Neural progenitor cell (in vitro differentiated cells): ENCODE measurements at places on chromosomes 16 and 17. TPM values are rescaled to one million over a fixed set of nuclear protein-coding genes. Genes with fewer than 3 reads are reported as not detected.
A peak's percentile ranks its signal among the peaks of the same experiment; 100 is the strongest.

- no peak overlapping the region for H3K27ac ChIP-seq
- H3K27me3 ChIP-seq = peaks cover 6% of the 10 kb centered on the region
- DNase-seq = no peak
- H3K4me3 ChIP-seq = no peak overlapping the region
- H3K36me3 ChIP-seq = no peaks in the 10 kb centered on the region
Measured at GRCh38 chr16:31699601-31700000, 171.9 kb downstream of the AHSP start.

- H3K4me3 ChIP-seq = peak overlapping the region; percentile 83
- no peak overlapping the region for H3K27ac ChIP-seq
- H3K36me3 ChIP-seq = no peaks in the 10 kb centered on the region
- H3K27me3 ChIP-seq = no peaks in the 10 kb centered on the region
- peak; percentile 89 for DNase-seq
Measured at GRCh38 chr17:62626719-62627218, 701 bp upstream of the MRC2 start.

DNA sequence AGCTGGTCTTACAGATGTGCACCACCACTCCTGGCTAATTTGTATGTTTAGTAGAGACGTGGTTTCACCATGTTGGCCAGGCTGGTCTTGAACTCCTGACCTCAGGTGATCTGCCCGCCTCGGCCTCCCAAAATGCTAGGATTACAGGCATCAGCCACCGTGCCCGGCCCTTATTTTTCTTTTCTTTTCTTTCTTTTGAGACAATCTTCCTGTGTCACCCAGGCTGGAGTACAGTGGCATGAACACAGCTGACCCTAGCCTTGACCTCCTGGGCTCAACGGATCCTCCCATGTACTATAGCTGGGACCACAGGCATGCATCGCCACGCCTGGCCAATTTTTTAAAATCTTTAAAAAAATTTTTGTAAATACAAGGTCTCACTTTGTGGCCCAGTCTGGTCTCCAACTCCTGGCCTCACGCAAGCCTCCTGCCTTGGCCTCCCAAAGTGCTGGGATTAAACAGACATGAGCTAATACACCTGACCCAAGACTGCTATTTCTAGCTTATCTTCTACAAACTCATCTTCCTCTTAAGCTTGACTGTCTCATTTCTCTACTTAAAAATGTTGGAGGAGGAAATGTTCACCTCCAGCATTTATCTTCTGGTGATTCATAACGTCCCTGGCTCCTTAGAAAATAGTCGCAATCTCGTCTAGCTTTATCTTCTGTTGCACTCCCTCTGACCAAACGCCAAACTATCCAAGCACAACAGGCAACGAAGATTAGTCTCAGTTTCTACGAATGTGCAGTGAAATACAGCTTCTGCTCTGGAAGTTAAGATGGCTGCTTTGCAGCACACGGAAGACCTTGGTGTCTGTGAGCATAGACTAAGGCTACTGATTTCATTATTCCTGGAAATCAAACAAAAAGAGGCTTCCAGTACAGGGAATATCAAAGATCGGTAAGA is 8.2 kb upstream of the TMEM94 start:
- no peaks in the 10 kb centered on the region for H3K36me3 ChIP-seq
- DNase-seq = no peak
- H3K4me1 ChIP-seq = no peaks in the 10 kb centered on the region
- H3K27me3 ChIP-seq = no peaks in the 10 kb centered on the region
- no peak overlapping the region for H3K4me3 ChIP-seq

DNA sequence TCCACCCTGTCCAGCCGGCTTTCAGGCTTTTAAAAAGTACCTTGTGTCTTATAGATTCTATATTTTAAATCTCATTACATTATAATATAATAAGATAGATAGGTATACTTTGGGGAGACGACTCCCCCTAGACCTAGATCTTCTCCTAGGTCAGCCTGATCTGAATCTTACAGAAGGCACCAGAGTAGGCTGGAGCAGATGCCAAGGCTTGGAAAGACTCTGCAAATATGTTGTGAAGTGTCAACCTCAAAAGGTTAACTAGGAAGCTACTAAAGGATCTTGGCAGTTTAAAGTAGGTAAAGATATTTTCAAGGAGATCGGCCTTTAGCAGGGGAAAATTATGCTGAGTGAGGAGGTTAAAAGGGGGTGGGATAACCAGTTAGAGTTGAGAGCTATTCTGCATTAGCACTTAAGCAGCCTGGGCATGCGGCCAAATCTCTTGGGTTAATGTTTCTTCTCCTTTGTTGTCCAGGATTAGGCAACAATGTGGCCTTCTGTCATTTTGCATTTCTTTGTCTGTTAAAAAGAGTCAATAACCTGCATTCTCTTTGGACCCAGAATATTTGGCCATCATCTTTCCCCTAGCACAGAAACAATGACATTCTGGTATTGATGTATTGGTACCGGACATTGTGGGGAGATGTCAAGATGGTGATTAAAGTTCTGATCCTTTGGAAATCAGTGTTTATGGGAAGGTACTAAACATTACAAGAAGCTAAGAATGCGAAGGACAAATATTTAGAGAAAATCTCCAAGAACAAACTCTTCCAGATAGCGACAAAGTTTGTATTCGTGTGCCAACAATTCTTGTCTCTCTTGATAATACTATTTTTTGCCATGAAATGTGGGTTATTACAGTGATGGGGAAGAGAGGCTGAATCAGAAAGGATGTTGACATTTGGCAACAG is 51.2 kb upstream of the DHX40 start:
- no peaks in the 10 kb centered on the region for H3K36me3 ChIP-seq
- H3K4me1 ChIP-seq = peaks cover 9% of the 10 kb centered on the region
- H3K27me3 ChIP-seq = no peaks in the 10 kb centered on the region

DNA sequence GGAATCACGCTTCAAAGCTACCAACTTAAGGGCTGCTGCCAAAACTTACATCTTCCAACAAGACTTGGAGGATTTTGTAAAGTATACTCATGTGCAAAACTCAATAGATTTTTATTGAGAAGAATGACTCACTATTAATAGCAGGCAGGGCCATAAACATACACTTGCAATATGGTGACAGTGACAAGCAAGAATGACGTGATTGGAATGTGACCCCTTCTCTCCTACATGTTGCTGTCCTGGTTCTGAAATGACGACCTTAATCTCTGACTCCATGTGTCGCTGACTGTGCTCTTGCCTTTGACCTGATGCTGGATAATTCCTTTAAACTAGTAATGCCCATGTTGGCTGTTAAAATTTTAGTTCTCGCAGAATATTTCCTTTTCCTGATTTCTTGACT is 174.5 kb downstream of the PARN start:
- no peaks in the 10 kb centered on the region for H3K27me3 ChIP-seq
- H3K36me3 ChIP-seq = no peaks in the 10 kb centered on the region
- no peak for DNase-seq
- H3K4me3 ChIP-seq = no peak overlapping the region

- no peak overlapping the region for H3K4me3 ChIP-seq
- no peak overlapping the region for H3K27ac ChIP-seq
- H3K27me3 ChIP-seq = no peaks in the 10 kb centered on the region
- H3K36me3 ChIP-seq = no peaks in the 10 kb centered on the region
- H3K4me1 ChIP-seq = no peaks in the 10 kb centered on the region
- DNase-seq = no peak
Measured at GRCh38 chr16:64397945-64398508, 723.8 kb downstream of the CDH11 start.

DNA sequence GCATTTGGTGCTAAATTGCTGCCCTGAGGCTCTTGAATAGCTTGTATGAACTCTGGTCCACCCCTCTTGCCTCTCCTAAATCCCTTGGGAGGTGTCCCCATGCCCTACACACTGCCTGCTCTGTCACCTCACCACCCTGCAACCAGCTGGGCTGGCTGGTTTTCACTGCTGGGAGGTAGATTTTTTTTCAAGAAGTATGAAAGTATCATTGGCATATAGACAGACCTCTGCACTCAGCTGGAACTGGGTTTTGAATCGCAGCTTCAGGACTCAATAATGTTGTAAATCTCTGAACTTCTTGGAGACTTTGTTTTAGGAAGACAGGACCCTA is 184.9 kb downstream of the MSI2 start:
- H3K27me3 ChIP-seq = no peaks in the 10 kb centered on the region
- no peak for DNase-seq
- H3K4me1 ChIP-seq = peaks cover 65% of the 10 kb centered on the region
- H3K4me3 ChIP-seq = no peak overlapping the region

GRCh38 chr16:19948186-19949104 is 63.8 kb upstream of the GPRC5B start:
- H3K36me3 ChIP-seq = no peaks in the 10 kb centered on the region
- H3K4me3 ChIP-seq = no peak overlapping the region
- no peak for DNase-seq

- no peak overlapping the region for H3K27ac ChIP-seq
- no peaks in the 10 kb centered on the region for H3K27me3 ChIP-seq
- peaks cover 26% of the 10 kb centered on the region for H3K4me1 ChIP-seq
- no peaks in the 10 kb centered on the region for H3K36me3 ChIP-seq
- DNase-seq = no peak
Measured at GRCh38 chr16:58859958-58860669, 126.0 kb upstream of the GOT2 start.

GRCh38 chr17:44417553-44417952 is 28.1 kb upstream of the ITGA2B start:
- no peak overlapping the region for H3K27ac ChIP-seq
- no peaks in the 10 kb centered on the region for H3K27me3 ChIP-seq
- H3K36me3 ChIP-seq = peaks cover 8% of the 10 kb centered on the region
- H3K4me3 ChIP-seq = no peak overlapping the region
- no peak for DNase-seq
- H3K4me1 ChIP-seq = no peaks in the 10 kb centered on the region

Gene ZPBP2
- total RNA-seq = not detected in 2 replicates

Gene C1QTNF8
- total RNA-seq = not detected in 2 replicates

Gene CCL3
- total RNA-seq = not detected in 2 replicates

Gene KRT17
- not detected in 2 replicates for total RNA-seq

Gene TMEM235
- 0.09 TPM in 1 of 2 replicates, not detected in the other for total RNA-seq

Gene HAGH
- 38.3 and 72.1 TPM in 2 replicates for total RNA-seq

Gene MPP2
- total RNA-seq = 7.8 and 24.5 TPM in 2 replicates

Gene RAB37
- total RNA-seq = 1.5 and 4.3 TPM in 2 replicates

Gene GSDMA
- total RNA-seq = 0.09 TPM in 1 of 2 replicates, not detected in the other
